ENCODE measurements at places on chromosomes 4 and X.

GRCh38 chr4:107808572-107808971 is 16.2 kb upstream of the SGMS2 start:
- DNase-seq: no peak

DNA sequence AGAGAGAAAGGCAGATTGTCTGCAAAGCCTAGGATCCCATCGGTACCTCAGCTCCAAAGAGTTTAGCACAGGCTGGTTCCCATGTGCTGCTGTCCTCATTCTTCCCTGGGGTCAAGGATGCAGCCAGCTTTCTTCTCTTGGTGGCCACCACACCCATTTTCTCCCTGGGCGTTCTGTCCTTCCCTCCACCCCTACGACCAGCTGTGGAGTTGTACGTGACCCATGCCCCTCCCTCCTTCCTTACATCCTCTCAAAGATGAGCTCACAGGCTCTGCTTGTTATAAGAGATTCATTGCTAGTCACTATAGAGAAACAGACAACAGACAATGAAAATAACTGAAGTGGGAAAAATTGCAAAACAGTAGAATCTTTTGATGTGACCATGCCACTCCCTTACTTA is 74.0 kb upstream of the KLF3 start:
- no peak for DNase-seq

DNA sequence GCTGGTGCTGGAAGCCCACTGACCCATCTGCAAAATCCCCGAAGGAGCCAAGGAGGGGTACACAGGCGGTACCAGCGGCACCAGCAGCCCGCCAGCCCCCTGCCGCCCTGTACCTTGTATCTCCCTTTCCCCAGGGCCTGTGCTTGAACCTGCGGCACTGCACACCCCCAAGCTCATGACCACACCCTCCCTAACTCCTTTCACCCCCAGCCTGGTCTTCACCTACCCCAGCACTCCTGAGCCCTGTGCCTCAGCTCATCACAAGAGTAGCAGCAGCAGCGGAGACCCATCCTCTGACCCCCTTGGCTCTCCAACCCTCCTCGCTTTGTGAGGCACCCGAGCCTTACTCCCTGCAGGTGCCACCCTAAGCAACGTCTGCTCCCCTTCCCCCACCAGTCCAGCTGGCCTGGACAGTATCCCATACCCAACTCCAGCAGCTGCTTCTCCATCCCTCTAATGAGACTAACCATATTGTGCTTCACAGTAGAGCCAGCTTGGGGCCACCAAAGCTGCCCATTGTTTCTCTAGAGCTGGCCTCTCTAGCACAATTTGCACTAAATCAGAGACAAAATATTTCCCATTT is 94.9 kb downstream of the LARP1B start:
- no peak for DNase-seq

DNA sequence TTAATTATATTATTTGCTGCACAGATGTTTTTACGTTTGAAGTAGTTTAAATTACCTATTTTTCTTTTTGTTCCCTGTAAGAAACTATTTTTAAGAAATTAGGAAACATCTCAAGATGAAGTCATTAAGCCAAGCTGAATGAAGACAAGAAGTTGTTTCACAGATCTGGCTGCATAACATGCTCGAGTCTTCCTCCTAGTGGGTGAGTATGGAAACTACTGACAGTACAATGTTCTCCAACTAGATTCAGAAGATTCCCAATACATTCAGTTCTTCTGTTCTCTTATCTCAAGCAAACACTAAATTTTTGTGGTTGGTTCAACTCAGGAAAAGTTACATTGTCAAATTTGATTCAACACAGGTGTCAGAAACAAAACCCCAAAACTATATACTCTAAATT is 256.8 kb upstream of the VCX start:
- no peak for DNase-seq

GRCh38 chr4:1544861-1545281 is 138.6 kb upstream of the NKX1-1 start:
- no peak for DNase-seq

GRCh38 chr4:4386736-4387392 is at the start of gene NSG1:
Gene NSG1 (plus strand): TSS chr4:4387102. CDS start chr4:4387630, 528 bp downstream.
- peak; percentile 69 for DNase-seq

Measured in HEK293T (cell line).